ENCODE measurements at places on chromosomes 6 and 20.

- DNase-seq = no peak
Measured at GRCh38 chr6:56003616-56004015, 128.2 kb upstream of the BMP5 start.

GRCh38 chr6:87029711-87030314 is 65.1 kb downstream of the CGA start:
- no peak for DNase-seq

- DNase-seq = no peak
Measured at GRCh38 chr6:35844290-35844689, 39.1 kb downstream of the LHFPL5 start.

- DNase-seq = no peak
Measured at GRCh38 chr20:51480507-51481270, 61.8 kb downstream of the NFATC2 start.

DNA sequence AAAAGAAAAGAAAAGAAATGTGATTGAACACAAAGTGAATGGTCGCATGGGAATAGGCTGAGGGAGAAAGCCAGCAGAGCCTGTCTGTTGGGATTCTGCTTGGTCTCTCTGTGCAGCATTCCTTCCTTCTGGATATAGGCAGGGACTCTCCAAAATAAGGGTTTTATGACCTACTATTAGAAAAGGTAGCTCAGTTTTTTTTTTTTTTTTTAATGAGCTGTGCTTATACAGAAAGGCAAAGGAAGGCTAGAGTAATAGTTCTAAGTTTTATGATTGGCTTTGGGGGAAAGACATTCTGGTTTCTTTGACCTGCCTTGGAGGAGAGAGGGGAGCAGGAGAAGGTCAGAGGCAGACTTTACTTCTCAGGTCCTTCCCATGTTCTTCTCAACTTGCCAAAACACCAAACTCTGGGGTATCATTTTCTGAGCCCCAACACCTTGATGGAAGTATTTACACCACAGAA is 18.8 kb upstream of the IER3 start:
- no peak for DNase-seq

DNA sequence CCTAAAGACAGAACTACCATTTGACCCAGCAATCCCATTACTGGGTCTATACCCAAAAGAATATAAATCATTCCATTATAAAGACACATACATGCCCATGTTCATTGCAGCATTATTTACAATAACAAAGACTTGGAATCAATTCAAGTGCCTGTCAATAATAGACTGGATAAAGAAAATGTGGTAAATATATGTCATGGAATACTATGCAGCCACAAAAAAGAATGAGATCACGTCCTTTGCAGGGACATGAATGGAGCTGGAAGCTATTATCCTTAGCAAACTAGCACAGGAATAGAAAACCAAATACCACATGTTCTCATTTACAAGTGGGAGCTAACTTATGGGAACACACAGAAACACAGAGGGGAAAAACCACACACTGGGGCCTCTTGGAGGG is 8.7 kb upstream of the DEFB128 start:
- no peak for DNase-seq

DNA sequence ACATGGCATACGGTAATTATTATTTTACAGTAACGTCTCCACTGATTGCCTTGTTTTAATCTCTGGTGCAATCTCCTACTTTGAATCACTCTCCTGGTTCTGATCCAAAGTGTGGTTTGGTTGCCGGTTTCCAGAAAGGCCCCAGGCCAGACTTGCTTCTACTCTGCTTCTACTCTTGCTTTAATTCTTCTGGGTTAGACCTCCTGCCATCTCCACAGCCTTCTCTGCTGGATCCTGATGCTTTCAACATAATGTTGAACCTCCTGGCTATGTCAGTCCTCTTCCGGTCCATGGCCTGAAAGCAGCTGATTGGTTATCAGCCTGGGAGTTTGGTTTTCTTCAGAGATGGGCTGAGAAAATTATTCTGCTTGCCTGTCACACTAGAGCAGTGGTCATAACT is 266.5 kb upstream of the RIMS1 start:
- DNase-seq = no peak

DNA sequence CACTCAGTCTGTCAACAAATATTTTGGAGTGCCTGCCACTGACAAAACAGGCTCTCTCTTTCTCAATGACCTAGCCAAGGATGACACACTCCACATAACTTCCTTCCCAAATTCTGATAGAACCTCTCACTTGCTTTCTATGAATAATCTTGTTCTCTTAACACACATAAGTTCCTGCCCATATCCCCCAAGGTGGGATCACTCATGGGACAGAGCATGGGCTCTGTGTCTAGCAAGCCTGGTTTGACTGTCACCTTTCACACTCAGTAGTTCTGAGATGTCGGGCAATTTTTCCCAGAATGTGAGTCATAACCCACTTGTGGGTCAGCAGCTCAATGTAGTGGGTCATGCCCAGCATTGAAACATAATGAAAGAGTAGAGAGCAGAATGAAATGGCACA is 78.1 kb downstream of the LRFN2 start:
- no peak for DNase-seq

- no peak for DNase-seq
Measured at GRCh38 chr20:32441638-32442037, 83.5 kb downstream of the ASXL1 start.

GRCh38 chr6:121260651-121261102 is 73.6 kb downstream of the TBC1D32 start:
- DNase-seq = no peak

DNA sequence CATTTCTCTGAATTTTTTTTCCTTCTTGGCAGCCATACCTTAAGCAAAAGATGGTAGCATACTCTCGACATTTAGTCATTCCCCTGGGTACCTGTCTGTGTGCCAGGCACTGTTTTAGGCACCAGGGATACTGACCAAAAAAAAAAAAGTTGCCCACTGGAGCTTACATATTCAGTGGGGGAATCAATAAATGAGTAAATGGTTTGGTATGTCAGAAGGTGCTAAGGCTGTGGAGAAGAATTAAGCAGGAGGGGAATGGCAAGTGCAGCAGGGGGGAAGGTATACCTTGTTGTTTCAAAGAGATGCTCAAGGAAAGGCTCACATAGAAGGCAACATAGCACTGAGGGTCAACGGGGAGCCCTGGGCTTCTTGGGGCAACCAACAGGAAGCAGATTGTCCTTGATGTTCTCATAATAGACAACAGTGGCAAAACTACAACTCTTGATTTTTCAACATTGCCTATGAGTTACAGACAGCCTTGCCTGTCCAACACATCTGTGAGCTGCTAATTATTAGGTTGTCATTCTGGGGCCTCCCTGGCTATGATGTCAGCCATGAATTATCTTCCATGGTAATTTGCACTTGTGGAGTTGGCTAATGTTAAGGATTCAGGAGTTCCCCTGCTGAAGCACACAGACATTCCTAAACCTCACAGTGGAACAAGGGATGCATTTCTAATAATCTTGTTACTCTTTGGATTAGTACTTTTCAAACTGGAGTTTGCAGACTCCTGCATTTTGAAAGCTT is 19.6 kb downstream of the NT5E start:
- no peak for DNase-seq

DNA sequence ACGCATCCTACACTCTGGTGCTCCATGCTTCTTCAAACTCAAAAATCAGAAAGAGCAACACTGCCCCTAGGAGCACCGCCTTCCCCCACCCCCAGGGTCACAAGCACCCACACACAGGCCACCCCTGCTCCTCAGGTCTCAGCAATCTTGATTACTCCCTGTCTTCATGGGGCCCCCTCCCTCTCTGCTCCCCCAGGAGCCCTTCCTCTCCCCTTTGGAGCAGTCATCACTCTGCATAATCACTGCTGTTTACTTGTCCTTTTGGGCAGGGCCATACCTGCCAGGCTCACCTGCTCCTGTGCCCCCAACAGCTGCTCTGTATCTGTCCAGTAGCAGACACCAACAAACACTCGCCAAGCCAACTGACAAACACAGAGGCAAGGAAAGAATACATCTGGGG is 7.6 kb upstream of the SYNDIG1 start:
- no peak for DNase-seq

- no peak for DNase-seq
Measured at GRCh38 chr20:58492074-58492718, 23.0 kb downstream of the APCDD1L start.

GRCh38 chr6:12614456-12614855 is 102.1 kb upstream of the PHACTR1 start:
- DNase-seq = no peak

GRCh38 chr6:132527791-132528190 is 10.3 kb upstream of the TAAR9 start:
- no peak for DNase-seq

- DNase-seq = no peak
Measured at GRCh38 chr6:22667855-22668254, 98.5 kb downstream of the HDGFL1 start.

GRCh38 chr6:116145803-116146675 is 20.1 kb upstream of the COL10A1 start:
- DNase-seq = no peak

- DNase-seq = no peak
Measured at GRCh38 chr6:75224303-75224926, 18.6 kb upstream of the COL12A1 start.

GRCh38 chr6:89787660-89788328 is 31.8 kb downstream of the MDN1 start:
- DNase-seq = no peak

DNA sequence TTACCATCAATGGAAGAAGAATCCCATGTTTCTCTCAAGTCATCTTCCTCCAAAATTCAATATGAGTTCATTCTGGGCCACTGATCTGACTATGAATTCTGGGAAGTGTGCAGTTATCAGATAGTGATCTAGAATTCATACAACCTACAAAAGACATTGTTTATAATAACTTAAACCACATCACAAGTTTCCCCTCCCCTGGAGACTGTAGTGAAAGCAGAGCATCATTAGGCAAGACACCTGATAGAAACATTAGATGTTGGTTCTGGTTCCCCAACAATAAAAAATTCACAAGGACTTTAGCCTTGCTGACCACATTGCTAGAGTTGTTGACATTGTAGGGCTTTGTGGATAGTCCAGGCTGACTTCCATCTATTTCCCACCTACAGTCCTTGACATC is 506.4 kb upstream of the JAG1 start:
- DNase-seq = no peak

GRCh38 chr6:42564506-42564825 is 637 bp downstream of the UBR2 start:
- DNase-seq = no peak

DNA sequence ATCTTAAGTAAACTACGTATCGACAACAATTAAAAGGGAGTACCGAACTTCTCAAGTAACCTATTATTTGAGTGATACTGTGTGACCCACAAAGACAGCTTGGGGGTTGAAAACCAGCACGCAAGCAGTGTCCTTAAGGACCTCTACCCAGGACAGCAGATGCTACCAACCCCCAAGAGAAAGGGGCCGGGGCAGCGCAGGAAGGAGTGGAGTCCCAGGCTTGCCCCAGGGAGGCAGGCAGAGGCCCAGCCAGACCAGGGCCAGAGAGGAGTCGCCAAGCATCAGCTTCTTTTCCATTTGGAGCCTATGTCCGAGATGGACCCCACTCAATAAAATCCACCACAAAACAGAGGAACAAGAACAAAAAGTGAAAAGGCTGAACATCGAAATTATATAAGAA is 11.9 kb downstream of the DIDO1 start:
- no peak for DNase-seq

DNA sequence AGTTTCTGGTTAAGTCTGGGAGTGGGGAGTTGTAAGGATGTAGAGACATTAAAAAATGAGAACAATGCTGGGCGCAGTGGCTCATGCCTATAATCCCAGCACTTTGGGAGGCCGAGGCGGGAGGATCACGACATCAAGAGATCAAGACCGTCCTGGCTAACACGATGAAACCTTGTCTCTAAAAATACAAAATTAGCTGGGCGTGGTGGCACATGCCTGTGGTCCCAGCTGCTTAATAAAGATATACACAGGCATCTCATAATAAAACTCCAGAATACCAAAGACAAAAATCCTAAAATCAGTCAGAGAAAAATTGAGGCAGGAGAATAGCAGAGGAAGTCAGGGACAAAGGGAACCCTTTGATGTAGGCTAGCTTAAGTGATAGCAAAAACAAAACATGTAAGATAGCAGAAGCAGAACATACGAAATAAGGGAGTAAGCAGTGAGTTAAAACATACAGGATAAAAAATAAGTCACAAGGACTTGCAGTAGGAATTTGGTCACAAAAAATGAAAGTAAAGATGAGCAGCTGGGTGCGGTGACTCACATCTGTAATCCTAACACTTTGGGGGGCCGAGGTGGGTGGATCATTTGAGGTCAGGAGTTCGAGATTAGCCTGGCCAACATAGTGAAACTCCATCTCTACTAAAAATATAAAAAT is 23.6 kb downstream of the DDX43 start:
- DNase-seq = no peak

DNA sequence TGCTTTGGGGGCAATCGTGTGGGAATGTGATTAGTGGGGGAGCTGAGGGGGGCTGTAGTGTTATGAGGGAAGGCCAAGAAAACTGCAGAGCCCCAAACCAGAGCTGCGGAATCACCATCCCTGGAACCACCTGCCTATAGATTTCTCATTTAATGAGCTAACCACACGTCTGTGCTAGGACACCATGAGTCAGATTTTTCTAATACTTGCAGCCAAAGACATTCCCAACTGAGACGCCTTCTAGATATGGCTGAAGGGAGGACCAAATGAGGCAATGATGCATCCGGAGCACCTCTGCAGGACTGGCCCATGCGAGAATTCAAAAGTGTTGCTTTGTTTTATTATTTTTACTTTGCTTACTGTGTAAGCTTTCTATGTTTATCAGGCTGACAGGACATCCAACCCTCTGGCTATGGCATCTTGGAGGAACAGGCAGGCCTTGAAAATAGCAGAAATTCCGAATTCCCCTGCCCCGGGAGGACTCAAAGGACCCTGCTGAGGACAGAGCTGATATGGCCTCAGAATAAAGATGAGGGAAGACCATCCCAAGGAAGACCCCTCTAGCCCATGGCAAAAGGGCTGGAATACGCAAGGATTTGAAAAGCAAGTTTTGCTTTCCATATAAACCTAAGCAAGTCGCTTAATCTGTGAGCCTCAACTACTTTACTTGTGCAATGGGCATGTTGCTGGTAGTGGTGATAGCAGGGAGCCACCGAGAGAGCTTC is 3.1 kb upstream of the PTGIS start:
- no peak for DNase-seq

- DNase-seq = no peak
Measured at GRCh38 chr6:157867981-157868380, 44.9 kb downstream of the SNX9 start.

- DNase-seq = peak; percentile 62
Measured at GRCh38 chr6:38169221-38169976, 349.9 kb downstream of the ZFAND3 start.

DNA sequence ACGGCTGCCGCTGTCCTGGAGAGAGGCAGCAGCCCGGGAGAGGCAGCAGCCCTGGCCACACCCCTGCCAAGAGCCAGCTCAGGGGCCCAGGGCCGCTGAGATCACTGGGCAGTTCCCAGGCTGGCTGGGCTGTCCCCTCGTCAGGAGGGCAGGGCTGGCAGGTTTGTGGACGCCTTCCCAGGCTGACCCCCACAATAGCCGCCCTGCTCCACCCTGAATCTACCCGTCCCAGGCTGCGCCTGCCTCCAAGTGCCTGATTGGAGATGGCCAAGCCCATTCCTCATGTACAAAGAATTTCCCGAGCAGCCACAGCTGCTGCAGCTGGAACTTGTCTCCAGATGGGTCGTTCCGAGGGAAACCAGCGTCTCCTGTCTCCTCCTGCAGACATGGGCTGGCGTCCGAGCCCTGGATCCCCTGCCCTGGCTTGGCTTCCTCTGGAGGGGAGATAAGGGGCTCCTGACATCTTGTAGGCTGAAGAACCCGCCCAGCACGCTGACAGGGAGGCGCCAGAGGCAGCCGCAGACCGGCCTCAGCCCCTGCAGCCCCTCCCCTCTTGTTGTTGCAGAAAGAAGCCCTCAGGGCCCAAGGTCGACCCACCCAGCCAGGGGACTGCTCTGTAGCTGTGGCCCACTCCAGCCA is 9.4 kb upstream of the GATA5 start:
- DNase-seq = no peak

Data from H9 (cell line).